ENCODE measurements at places on chromosomes 11 and 22.

GRCh38 chr22:19875061-19875530 is 20.4 kb upstream of the GNB1L start:
- no peak for DNase-seq

- DNase-seq: no peak
These were observed 24.7 kb upstream of the IL17RA start for GRCh38 chr22:17060126-17060525.

- DNase-seq: no peak
These were observed 125.7 kb downstream of the DYNC2H1 start for GRCh38 chr11:103234974-103235373.

DNA sequence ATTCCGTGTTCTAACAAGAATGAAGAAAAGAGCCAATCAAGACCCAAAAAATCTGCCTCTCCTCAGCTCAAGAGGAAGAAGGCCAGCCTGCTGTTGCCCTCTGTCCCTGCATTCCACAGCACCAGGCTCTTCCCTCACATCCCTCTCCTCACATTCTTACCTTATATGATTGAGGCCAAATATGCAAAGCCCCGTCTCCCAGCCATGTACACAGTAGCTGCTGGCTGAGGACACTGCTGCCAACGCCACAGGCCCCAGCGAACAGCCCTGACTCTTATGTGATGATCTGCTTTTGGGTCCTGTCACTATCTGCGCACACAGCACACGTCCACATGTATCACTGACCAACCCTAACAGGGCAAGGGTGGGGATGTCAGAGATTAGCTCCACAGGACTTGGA is 60.2 kb downstream of the MICAL3 start:
- no peak for DNase-seq

GRCh38 chr11:114959953-114960505 is 281.7 kb downstream of the NXPE2 start:
- no peak for DNase-seq

GRCh38 chr11:14058061-14058460 is 95.5 kb downstream of the SPON1 start:
- no peak for DNase-seq

- peak; percentile 18 for DNase-seq
These were observed 62.4 kb downstream of the DSCAML1 start for GRCh38 chr11:117734601-117735024.

- DNase-seq: no peak
These were observed 28.9 kb downstream of the CLMP start for GRCh38 chr11:123166071-123166559.
